NCI-H510A treated with DMSO at 0.1 percent for 48 hours (cell line): ENCODE measurements at places on chromosomes 4 and X.

DNA sequence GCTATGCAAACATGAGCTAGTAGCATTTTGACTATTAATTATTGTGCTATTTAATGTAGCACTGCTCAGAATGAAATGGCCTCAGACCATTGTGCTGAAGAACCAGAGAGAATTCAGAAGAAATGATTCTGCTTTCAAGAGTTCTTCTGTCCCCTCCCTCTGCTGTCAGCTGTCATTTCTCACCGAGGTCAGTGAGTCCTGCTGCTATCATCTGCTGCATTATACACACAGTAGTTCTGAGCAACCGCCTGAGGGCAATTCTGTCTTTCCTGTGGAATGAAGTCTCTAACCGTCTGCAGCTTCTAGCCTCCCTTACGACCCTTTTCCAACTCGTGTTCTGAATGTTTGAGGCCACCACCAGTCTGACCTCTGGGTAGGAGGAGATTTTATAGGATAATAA is 249.4 kb downstream of the HNRNPD start:
- DNase-seq = no peak

DNA sequence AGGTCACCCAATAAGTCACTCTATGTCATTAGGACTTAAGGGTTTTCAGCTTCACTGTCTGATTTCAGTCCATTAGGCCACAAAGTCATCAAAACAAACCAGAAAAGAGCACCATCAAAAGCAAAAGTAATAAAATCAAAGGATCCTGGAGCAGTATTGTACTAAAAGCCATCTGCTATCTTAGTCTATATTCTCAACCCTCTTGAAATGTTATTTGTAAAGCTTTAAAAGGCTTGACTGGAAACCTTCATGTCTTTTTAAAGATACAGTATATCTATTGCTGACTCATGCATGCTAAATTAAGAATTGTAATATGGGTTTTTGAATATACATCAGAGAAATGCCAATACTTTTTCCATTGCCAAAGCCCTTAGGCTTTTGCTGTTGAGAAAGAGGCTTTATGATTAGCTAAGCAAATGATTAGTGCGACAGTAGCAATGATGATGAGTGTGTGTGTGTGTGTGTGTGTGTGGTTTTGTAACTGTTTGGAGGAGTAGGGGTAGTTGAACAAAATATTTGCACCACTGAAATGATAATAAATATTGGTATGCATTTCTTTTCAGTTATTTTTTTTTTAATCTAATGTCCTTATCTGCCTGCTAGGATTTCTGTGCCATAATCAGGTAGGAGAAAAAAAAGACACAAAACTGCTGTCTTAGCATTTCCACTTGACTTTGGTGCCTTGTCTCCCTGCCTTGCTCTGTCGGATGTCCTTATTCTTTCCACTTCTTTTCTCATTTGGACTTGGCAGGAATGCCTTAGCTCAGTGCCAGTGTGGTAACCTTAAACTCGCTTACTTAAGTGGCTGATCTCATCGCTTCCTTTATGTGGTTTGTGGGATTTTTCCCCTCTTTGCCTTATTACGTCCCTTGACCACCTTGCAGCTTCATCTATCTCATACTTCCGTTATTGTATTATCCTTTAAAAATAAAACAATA is 119.7 kb downstream of the PCDH7 start:
- DNase-seq = no peak

- no peak for DNase-seq
Measured at GRCh38 chr4:172680691-172681090, 487.9 kb upstream of the GALNT7 start.

GRCh38 chrX:6095469-6095868 is 133.2 kb downstream of the NLGN4X start:
- no peak for DNase-seq

GRCh38 chrX:101682723-101683122 is 23.1 kb upstream of the ARMCX2 start:
- DNase-seq = no peak

GRCh38 chr4:151389311-151389710 is 19.7 kb upstream of the FHIP1A start:
- DNase-seq = no peak
